ENCODE measurements at places on chromosomes 3 and 15. TPM values are rescaled to one million over a fixed set of nuclear protein-coding genes. Genes with fewer than 3 reads are reported as not detected.

DNA sequence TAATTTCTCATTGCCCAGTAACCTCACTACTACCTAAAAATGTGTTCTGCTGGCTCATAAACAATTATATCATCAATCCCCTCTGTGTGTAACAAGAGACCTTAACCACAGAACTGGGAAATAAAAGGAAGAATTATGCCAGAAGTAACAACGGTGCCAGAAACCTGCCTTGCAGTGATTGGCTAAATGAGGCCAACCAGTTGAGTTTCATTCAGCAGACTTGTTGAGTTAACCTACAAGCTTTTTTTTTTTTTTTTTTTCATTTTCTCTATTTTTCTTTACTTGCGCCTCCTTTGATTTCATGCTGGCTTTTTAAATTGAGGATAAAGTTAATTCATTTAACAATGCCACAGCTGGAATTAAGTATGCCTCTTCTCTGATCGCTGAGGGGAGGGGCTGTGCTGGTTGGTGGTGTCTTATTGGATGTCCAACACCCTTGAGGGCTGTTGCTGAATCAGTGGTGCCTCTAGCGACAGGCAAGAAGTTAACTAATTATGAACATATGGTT, 30.0 kb upstream of the GMNC start:
- DNase-seq = no peak

DNA sequence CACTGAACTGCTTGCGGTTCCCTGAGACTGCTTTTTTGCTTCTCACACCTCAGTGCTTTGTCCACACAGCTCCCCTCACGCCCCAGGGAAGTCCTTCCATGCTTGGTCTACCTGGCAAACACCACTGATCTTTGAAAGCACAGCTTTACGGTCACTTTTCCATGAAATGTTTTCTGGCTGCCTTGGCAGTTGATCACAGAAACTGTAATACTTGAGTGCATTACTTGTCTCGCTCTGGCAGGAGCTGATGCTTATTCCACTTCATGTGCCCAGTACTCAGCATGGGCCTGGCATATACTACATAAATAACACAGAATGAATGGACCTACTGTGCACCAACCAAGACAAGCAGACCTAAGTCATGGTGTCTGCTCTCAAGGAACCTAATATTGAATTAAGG, 121.1 kb downstream of the MEX3B start:
- no peak for DNase-seq

DNA sequence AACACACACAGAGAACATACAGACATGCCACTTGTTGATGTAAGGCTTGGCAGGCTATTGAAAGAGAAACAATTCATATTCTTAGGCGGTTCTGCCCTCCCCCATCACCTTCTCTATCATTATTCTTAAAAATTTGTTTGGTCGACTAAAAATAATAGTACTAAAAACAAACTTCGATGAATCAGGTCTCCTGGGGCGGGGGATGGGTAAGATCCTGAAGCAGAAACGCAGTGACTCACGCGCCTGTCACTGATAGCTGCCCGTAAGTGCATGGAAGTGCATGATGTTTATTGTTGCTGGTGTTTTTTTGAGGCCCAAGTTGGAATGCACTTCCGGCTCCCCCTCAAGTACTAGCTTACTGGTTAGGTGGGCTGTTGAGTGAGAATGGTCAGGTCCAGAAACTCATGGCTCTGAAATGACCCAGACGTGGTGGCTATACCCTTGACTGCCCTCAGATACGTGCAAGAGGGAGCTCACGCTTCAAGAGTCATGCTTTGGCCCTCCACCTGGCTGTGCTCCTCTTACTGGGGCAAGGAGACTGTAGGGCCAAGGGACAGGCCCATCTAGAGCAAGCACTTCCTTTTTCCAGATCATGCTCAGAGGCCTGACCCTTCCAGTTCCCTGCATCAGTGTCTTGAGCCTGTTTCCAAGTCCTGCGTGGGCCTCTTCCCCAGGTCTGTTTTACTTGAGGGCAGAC, 10.9 kb downstream of the SMAD3 start:
- no peak for DNase-seq

RTP1 gene
- total RNA-seq = not detected
